ENCODE measurements at places on chromosomes 11 and 22.
A peak's percentile ranks its signal among the peaks of the same experiment; 100 is the strongest.

- DNase-seq = no peak
These were observed 10.7 kb upstream of the SESN3 start for GRCh38 chr11:95241681-95242081.

DNA sequence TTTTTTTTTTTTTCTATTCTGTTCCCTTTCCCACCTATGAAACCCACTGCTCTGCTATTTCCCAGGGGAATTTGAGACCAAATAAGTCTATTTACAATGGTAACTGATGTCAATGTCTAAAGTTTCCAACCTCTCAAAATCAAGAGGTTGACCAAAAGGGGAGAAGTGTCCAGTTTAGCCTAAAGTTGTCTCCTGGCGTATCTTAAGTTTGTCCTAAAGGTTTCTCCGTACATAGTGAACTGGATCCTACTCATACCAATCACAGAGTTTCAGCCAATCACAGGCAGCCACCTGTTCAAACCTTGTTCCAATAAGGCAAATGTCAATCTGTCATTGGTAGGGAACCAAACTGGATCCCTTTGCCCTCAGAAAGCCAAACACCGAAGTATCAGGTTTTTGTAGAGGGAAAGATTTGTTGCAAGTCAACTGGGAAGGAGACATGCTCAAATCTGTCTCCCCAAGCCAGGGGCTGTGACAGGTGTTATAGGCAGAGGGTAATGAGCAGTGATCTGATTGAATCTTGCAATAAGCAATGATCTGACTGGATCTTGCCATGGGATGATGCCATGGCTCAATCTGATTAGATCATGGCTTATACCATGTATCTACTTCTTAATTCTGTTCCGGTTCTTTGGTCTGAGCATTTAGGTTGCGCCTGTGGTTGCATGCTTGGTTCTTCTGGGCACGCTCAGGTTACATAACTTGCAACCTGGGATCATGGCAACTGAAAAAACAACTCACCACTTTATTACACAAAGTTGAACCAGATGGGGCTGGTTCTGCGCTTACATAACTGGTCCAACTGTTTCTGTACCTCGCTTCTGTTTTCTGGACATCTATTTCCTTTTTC is 1.1 kb upstream of the VPS37C start:
- peak; percentile 53 for DNase-seq

GRCh38 chr11:68962527-68963250 is 18.1 kb downstream of the MRGPRD start:
- no peak for DNase-seq

- DNase-seq = no peak
These were observed 12.7 kb downstream of the MUC2 start for GRCh38 chr11:1087279-1087960.

- DNase-seq = no peak
These were observed 46.5 kb downstream of the FEZ1 start for GRCh38 chr11:125449565-125449964.

GRCh38 chr11:44709966-44710365 is 16.8 kb upstream of the TSPAN18 start:
- no peak for DNase-seq

DNA sequence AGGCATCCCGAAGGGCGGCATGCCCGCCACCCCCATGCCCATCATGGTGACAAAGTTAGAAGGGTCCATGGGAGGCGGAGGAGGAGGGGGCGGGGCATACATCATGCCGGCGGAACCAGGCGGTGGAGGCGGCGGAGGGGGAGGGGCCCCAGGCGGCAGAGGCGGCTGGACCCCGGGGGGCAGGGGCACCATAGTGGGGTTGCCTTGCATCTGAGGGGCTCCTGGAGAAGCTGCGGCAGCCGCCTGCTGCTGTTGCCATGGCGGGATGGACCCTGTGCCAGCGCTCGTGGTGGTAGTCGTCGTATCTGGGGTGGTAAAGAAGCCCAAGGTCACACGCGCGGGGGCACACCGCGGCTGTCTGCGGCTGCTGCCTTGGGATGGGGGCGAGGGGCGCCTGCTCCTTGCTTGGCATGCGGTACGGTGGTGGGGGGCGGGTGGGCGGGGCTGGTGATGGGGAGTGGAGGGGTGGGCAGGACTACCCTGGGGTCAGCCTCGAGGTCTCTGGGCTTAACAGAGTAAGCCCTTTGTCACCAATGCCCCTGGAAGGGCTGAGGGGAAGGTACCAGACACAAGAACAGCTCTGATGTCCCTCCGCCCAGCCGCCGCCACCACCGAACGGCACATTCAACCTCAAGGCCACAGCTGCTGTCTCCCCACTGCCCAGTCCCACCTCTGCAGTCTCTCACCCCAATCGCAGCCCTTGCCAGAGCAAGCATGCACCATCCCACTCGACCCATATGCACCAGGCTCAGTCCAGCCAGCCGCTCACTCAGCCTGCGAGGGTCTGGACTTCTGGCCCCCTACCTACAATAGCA is 6.3 kb upstream of the PYGM start:
- no peak for DNase-seq

GRCh38 chr11:26801601-26802000 is 79.7 kb upstream of the SLC5A12 start:
- DNase-seq = no peak

All from NCI-H1105 treated with DMSO at 0.1 percent for 48 hours (cell line).